ENCODE measurements at places on chromosomes 5 and 9. TPM values are rescaled to one million over a fixed set of nuclear protein-coding genes. Genes with fewer than 3 reads are reported as not detected.

The ZNF483 gene
- 17.6 TPM for total RNA-seq

DNA sequence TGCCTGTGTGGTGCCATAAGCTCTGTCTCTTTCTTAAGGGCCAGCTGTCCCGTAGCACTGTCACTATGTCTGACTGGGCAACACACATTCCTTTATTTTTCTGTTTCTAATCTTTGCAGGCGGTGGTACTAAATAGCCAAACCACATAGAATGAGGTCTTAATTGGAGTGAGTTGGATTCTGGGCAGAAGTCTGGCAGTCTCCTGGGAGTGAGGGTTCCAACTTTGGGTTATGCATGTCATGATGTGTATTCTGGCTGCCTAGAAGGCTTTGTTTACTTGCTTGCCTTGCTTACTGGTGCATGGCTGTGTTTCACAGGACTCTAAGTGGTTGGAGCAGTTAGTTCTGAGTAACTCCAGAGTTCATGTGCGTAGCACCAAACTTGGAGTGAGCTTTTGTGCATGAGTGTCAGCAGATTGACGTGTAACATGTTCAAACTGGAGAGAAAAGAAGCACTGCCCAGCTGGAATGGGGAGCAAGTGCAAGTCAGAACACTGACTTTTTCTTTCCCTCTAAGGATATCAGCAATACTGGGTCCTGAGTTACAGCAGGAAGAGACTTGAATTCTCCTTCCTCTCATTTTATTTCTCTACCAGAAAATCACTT lies 185.8 kb downstream of the PCSK1 start:
- H3K4me1 ChIP-seq, result no peaks in the 10 kb centered on the region
- H3K36me3 ChIP-seq, result no peaks in the 10 kb centered on the region
- H3K27ac ChIP-seq, result no peak overlapping the region
- no peak for DNase-seq
- no peak overlapping the region for H3K4me3 ChIP-seq

DNA sequence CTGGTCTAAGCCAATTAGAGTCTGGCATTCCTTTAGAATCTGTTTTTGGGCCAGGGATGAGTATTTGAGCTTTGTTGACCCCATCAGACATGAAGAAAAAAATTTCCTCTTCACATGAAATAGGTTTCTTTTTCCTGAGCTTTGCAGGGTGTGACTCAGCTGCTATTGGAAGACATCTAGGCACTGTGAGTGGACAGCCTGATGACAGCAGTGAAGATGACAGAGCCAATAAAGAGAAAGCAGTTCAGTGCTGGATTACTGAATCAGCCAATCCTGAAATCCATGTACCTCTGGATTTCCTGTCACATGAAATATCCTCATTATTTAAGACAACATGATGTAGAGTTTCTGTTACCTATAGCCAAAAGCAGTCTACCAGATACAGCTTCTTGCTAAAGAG lies 51.3 kb upstream of the GRIA1 start:
- no peaks in the 10 kb centered on the region for H3K4me1 ChIP-seq
- no peak overlapping the region for H3K27ac ChIP-seq
- H3K4me3 ChIP-seq, result no peak overlapping the region
- DNase-seq, result no peak
- no peaks in the 10 kb centered on the region for H3K36me3 ChIP-seq
- no peaks in the 10 kb centered on the region for H3K27me3 ChIP-seq

The KCNV2 gene
- not detected for total RNA-seq

The CDC20B gene
- total RNA-seq, result not detected

GRCh38 chr5:132406144-132406783 lies 36.8 kb downstream of the SLC22A5 start:
- no peaks in the 10 kb centered on the region for H3K36me3 ChIP-seq
- H3K4me3 ChIP-seq, result no peak overlapping the region
- DNase-seq, result no peak
- no peaks in the 10 kb centered on the region for H3K27me3 ChIP-seq

DNA sequence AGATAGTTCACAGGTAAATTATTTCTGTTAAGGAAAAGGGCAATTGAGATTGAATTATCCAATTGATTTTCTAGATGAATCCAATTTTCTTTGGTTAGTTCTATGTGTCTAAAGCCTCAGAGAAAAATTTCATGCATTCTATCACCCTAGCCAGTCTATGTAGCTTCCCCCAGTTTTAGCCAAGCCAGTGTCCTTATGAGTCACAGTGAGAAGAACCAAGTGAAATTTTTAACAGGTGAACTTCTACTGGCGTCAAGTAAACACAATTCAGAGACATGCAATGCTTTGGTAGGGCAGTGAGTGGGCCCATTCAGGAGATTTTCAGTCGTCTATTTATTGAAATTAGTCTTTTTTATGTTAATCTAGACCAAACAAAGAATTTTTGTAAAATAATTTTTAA lies 1077.4 kb upstream of the ARRDC3 start:
- no peaks in the 10 kb centered on the region for H3K36me3 ChIP-seq
- H3K4me1 ChIP-seq, result no peaks in the 10 kb centered on the region
- H3K27ac ChIP-seq, result no peak overlapping the region
- no peaks in the 10 kb centered on the region for H3K27me3 ChIP-seq
